ENCODE measurements at places on chromosomes 3 and 15.
A peak's percentile ranks its signal among the peaks of the same experiment; 100 is the strongest.

DNA sequence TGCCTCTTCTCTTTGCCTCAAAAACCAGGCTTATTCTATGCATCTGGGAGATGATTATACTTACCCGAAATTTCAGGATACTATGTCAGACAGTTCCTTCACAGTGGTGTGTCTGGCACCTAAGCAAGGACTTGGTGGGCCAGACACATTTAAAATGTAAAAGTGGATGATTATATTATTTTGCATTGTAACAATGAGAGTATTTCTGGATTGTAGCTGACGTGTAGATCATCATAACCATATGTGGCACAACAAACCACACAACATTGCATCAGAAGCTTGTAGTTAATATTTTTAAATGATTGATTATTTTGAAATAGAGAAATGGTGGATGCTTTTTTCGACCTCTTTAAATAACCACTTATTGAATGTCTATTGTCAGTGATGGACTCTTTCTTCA, 109.0 kb downstream of the TIGIT start:
- DNase-seq, result no peak

DNA sequence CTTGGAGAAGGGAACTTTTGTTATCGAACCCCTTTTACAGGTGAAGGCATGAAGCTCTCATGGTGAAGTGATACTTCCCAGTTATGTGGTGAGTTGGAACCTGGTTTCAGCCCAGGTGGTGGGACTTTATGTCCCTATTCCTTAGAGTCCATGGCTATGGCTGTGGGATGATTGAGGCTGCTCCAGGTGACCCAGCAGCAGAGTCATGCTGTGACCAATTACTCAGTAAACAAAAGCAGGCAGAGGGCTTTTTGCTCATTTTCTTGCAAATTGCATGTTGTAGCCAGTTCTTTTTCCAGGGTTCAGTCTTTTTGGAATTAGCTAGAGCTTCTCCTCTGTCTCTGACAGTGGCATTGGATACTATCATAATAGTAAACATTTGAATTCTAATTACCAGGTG, 70.7 kb downstream of the CACNA2D3 start:
- DNase-seq, result no peak

DNA sequence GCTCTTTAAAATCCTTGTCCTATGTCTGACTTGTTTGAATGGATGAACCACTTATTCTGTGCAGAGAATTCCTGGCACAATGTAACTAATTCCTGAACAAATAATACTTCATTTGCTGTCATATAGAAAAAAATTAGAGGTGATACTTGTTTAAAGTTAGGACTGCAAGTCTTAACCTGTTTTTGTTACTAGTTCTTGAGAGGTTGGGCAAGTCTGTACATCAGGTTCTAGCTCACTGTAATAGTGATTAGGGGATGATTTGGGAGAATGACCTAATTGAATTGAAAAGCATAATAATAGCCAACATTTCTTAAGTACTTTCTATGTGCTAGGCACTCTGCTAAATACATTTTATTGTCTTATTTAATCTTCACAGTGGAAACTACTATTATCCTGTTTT, 49.3 kb downstream of the GMPS start:
- no peak for DNase-seq

GRCh38 chr3:128727059-128727458, 1.1 kb downstream of the RAB7A start:
- no peak for DNase-seq

DNA sequence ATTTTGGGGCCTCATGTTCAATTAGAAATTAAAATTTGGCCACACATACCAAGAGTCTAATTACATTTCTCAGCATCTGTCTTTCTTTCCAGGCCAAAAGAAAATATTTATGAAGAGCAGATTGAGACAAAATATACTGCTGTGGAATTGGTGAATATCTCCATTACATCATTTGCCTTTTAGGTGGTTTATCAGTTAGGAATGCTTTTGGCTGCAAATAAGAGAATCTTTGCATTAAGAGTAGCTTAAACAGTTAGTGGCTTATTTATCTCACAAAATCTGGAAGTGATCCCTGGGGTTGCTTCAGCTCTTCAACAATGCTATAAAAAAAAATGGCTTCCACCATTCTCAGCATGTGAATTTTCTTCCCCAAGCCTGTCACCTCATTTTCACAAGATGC, 308.7 kb downstream of the MAGI1 start:
- DNase-seq, result no peak

DNA sequence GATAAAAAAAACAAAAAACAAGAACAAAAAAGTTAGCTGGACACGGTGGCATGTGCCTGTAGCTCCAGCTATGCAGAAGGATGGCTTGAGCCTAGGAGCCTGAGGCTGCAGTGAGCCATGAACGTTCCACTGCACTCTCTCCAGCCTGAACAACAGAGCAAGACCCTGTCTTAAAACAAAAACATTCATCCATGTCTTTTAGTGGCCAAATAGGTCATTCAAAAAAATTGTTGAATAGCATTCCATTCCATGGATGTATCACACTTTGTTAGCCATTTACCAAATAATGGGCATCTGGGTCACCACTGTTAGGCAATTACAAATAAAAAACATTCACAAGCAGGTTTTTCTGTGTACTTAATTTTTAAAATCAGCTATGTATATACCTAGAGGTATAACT, 139.7 kb downstream of the STAG1 start:
- DNase-seq, result no peak

DNA sequence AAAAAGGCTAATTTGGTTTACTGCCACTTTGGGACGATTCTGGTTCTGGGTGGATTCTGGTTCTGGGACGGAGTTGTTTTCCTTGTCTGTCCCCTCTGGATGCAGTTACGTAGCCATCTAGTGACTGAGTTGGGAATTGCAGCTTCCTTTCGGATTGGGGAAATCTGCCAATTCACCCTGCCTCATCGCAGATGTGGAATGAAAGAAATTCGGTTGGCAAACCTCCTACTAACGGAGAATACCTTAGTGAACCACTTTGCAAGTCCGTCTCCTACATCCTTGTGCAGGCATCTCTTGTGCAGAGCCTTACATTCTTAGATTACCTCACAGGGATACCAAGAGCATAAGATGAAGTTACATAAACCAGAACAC, 31.5 kb upstream of the AP4E1 start:
- DNase-seq, result peak; percentile 19

- DNase-seq, result no peak
Observed at GRCh38 chr15:24819680-24820079, 135.1 kb upstream of the SNRPN start.

- DNase-seq, result no peak
Observed at GRCh38 chr3:49745986-49746385, 22.2 kb upstream of the GMPPB start.

GRCh38 chr3:58588030-58588614, 10.9 kb upstream of the FAM107A start:
- no peak for DNase-seq

GRCh38 chr15:61327019-61327631, 98.0 kb upstream of the RORA start:
- DNase-seq, result no peak

GRCh38 chr15:37099319-37100108, 835 bp downstream of the MEIS2 start:
- no peak for DNase-seq

- no peak for DNase-seq
Observed at GRCh38 chr3:76362643-76363042, 577.3 kb upstream of the ZNF717 start.

- DNase-seq, result no peak
Observed at GRCh38 chr15:81284256-81285031, 39.5 kb downstream of the STARD5 start.

DNA sequence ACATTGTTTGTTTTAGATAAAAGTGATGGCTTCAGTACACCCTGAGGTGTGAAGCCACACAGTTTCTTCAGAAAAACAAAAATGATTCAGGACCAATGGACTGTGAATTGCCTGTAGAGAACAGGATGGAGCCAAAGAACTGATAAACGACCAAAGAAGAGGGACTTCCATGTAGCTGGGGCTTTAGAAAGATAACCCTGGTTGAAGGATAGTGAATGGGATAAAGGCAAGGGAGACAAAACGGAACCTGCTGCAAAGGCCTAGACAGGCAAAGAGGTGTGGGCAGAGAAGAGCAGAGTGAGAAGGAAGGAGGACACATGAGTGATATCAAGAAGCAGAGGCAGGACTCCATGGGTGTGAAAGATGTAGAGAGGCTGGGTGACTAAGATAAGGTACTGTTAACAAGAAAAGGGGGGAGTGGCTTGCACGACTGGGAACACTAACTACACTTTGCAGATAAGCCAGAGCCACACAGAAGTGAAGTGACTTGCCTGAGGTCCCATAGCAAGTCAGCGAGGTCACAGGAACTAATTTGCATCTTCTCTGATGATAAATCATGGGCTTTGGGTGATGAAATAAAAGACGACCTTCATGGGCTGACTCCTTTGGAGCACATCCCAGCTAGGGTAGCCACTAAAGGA, 44.3 kb downstream of the RAB6B start:
- no peak for DNase-seq

DNA sequence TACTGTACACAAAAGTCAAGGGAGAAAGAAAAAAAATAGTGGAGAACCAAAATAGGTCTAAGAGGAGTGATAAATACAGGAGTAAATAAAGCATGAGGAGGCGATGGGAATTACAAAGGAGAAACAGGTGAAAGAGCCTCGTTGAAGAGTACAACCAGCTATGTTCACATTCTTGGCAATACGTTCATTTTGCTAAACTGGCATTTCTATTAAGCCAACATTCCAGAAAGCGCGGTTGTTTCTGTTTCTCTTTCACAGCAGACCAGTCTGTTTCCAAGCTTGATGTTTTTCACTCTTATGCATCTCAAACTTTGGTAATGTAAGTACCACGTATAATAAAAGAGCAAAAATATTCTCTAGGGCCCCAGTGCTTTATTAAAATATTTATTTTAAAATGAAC, 74.5 kb downstream of the NSUN3 start:
- DNase-seq, result no peak

DNA sequence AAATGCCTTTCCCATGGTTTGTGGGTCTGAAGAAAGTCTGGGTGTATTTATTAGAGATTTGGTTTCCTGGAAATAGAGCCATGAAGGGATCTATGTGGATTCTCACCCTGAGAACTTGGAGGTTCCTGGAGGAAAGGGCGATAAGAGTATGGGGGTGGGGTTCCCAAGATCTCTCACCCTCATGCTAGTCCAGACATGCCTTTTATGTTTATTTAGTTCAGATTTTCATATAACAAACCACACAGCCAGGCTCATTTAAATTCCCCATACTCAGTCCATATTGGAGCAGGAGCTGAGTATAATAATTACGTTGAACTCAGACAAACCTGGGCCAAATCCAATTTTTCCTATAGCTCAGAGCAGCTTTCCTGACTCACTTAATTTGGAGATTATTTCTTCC, 566.6 kb downstream of the GOLGA6L6 start:
- DNase-seq, result no peak

GRCh38 chr3:52310861-52311575, 5.1 kb upstream of the DNAH1 start:
- no peak for DNase-seq

- DNase-seq, result no peak
Observed at GRCh38 chr3:53104762-53105161, 25.5 kb downstream of the RFT1 start.

DNA sequence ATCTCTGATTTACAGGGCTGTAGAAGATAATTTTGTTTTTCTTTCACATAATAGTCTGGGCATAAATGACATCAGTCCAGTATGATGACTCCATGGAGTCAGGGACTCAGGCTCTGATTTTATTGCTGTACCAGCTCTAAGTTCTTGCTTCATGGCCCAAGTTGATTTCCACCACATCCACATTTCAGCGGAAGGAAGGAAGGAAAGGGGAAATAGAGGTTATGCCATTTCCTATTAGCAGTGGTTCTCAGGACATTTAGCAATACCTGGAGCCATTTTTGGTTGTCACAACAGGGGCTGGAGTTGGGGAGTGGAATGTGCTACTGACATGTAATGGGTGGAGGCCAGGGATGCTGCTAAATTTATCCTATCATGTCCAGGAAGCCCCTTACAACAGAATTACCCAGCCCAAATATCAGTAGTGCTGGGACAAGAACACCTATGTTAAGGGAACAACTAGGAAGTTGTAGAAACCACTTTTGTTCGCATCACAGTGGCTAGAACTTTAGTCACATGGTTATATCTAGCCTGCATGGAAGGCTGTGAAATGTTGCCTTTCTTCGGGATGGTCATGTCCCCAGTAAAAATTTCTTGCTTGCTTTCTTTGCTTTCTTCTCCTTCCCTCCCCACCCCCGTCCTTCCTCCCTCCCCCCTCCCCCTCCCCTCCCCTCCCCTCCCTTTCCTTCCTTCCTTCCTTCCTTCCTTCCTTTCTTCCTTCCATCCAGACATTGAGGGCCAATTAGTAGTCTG, 42.1 kb downstream of the OXSR1 start:
- no peak for DNase-seq

DNA sequence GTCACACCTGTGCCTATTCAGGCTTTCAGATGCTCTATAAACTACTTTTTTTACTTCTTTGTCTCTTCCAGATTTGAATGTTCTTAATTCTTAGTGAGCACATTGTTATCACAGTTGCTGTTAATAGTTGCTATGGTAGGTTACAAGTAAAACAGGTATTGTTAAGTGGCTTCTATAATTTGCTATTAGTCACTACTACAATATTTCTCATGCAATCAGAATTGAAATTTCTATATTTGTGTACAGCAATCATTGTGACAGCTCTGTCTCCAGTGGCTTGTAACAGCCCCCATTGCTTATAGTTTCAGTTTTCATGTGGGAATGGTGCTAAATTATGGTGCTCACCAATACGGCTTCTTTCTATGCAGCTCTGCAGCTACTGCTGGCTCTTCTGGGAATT, 318.4 kb upstream of the GOLIM4 start:
- no peak for DNase-seq

DNA sequence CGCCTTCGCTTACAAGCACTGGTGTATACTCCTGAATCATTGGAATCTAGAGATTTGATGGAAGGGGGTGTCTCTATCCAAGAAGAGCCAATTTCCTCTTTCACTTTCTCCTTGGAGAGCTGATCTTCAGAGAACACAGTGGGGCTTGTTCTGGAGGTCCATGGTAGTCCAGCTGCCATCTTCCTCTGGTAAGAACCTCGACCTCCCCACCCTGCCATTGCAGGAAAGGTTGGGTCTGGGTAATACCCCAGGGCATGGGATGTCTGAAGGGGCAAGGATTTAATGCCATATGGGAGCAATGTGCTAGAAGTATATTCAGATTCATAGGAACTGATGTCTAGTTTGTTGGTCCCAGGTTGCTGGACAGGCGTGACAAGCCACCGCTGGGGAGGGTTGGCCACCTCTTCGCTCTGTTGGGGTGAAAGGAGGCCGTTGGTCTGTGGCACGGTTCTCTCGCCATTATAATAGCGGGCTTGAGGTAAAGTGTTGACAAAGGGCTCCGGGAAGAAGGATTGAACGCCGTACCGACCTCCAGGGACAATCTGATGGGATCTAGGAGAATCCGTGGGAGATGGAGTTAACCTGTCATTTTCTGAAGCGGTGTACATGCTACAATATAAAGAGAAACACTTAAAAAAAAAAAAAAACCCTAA, 4.8 kb downstream of the EOMES start:
- no peak for DNase-seq

DNA sequence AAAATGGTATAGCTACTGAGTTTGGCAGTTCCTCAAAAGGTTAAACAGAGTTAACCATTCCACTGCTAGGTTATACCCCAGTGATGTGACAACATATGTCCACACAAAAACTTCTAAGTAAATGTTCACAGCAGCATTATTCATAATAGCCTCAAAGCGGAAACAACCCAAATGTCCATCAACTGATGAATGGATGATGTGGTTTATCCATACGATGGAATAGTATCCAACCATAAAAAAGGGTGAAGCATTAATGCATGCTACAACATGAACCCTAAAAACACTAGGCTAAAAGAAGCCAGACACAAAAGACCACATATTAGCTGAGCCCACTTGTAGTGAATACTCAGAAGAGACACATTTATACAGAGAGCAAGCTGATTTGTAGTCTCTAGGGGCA, 9.0 kb downstream of the XXYLT1 start:
- no peak for DNase-seq

- DNase-seq, result no peak
Observed at GRCh38 chr3:158769952-158770740, 31.7 kb upstream of the MFSD1 start.

Measured in stimulated activated CD4-positive, alpha-beta T cell treated with anti-CD3 and anti-CD28 coated beads, TNF-alpha, amount 100 ng/mL, for 1 hour (primary cell).